ENCODE measurements at places on chromosomes 6 and 20.
A peak's percentile ranks its signal among the peaks of the same experiment; 100 is the strongest.

GRCh38 chr20:35820715-35821114 is 48.9 kb downstream of the PHF20 start:
- no peak for DNase-seq

GRCh38 chr6:19838442-19839236 is 1.5 kb downstream of the ID4 start:
- DNase-seq = peak; percentile 58

DNA sequence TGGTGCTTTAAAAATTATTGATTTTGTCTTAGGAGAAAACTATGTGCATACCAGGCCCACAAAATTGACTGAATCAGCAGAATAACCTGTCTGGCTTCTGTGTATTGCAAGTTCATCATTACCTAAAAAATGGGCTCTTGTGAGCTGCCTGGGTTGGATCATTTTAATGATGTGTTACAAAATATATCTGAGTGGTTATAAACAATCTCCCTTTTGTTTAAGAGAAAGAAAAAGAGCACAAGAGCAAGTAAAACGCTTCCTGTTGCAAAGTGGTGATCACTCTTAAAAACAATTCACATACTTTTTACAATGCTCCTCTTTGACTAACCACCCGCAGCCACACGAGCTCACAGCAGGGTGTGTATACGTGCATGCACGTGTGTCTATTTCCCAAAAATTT is 335.1 kb downstream of the HDGFL1 start:
- peak; percentile 98 for DNase-seq

GRCh38 chr6:13979284-13980171 is 54.8 kb downstream of the RNF182 start:
- no peak for DNase-seq

GRCh38 chr6:2314641-2315040 is 69.2 kb upstream of the GMDS start:
- no peak for DNase-seq

- peak; percentile 34 for DNase-seq
These were observed 76.8 kb upstream of the SIRPG start for GRCh38 chr20:1734269-1734858.

GRCh38 chr6:31588871-31589650 is 3.0 kb downstream of the LST1 start:
- DNase-seq = peak; percentile 15

DNA sequence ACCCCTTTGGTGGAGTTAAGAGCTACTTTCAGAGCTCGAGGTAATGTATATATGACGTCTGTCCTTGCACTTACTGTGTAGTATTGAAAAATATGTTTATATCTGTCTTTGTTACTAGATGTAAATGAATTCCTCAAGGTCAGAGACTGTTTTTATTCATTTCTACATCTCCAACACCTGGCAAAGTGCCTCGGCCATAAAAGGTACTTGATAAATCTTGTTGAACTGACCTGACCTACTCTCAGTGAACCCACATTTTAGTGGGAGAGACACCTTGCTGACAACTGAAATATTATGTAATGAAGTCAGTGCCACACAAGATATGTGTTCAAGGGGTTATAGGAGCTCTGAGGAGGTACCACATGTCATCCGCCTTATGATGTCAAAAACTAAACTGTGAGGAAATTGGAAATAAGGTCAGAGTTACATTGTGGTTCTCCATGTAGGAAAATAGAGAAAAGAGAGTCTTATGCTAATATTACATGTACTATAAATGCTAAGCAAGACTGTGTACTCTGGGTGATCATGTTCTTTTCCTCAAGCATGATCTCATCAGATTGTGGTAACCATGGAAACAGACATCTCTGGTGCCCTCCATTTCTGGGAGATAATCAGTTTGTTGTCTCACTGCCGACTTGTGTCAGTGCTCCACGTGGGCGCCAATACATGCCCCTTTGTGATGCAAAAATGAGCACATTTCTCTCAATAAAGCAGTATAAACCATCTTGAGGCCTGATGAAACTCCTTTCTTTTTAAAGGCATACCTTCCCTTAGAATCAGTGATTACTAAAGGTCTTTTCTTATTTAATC is 5.7 kb upstream of the TMEM30A start:
- DNase-seq = no peak
